Renal cortex interstitium (tissue), 15 donors: ENCODE measurements at places on chromosomes 5 and 9. TPM values are rescaled to one million over a fixed set of nuclear protein-coding genes. Genes with fewer than 3 reads are reported as not detected.
A peak's percentile ranks its signal among the peaks of the same experiment; 100 is the strongest.

GRCh38 chr9:134671341-134672113, 29.9 kb downstream of the COL5A1 start:
- no peak for DNase-seq

- no peak for DNase-seq
These were observed 43.3 kb downstream of the ZNF618 start for GRCh38 chr9:113919382-113919781.

The SPAAR gene
- 1.5 TPM for polyA plus RNA-seq

The MATR3 gene
- polyA plus RNA-seq = 661 TPM

- no peak for DNase-seq
These were observed 49.9 kb downstream of the COL15A1 start for GRCh38 chr9:98993570-98993945.

GRCh38 chr5:127875235-127876021, 172.2 kb downstream of the CCDC192 start:
- DNase-seq = peak; percentile 63

The NMUR2 gene
- polyA plus RNA-seq = 0.26 TPM

The REEP5 gene
- 111 TPM for polyA plus RNA-seq

DNA sequence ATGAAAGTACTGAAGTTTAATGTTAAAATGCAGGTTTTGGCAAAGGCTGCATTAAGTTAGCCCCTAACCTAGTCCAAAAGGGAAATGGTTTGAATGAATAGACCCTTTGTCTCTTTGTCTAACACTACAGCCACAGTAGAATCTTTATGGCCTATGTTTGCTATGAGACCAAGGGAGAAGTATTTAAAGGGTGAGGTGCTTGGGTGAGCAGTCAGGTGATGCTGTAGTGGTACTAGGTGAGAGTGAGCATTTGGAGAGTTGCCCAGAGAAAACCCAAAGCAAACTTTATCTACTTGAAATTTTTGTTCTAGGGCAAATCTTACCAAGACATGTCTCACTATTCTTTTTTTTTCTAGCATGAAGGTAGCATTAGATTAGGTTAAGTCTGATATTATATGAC, 1961.4 kb upstream of the WWC1 start:
- DNase-seq = no peak

The LPAR1 gene
- 22.5 TPM for polyA plus RNA-seq

The PCDHGA12 gene
- polyA plus RNA-seq = 1.9 TPM

DNA sequence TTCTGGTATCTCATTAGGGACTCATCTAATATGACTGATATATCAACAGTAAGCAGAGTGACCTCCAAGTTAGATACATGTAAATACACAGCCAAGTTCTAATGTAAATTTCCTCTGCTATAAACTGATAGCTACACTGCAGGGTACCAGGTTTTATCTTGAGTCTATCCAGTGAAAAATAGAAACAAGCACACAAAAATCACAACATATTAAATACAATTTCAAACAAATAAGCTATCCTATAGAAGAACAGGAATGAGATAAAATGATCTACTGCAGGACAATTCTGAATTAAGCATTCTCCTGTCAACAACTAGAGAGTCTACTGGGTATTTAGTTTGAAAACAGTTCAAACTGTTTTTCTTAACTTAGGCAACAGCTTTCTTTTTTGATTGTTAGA, 42.7 kb downstream of the NR3C1 start:
- DNase-seq = no peak

DNA sequence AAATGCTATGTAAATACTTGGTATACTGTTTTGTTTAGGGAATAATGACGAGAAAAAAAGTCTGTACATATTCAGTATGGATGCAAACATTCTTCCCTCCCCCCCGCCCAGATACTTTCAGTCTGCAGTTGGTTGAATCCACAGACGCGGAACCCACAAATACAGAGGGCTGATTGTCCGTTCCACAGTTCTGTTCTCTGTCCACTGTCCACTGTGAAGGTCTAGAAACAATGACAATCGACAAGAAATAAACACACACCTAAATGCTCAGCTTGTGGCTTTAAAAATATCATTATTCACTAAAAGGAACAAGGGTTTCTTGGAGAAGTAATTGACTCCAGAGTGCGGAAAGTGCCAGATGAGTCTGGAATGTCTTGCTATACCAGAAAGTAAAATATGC, 109.1 kb downstream of the TMEM161B start:
- DNase-seq = no peak

The PDE8B gene
- polyA plus RNA-seq = 4.7 TPM

The HRH2 gene
- 3.2 TPM for polyA plus RNA-seq

The CAMK4 gene
- polyA plus RNA-seq = 4.1 TPM

DNA sequence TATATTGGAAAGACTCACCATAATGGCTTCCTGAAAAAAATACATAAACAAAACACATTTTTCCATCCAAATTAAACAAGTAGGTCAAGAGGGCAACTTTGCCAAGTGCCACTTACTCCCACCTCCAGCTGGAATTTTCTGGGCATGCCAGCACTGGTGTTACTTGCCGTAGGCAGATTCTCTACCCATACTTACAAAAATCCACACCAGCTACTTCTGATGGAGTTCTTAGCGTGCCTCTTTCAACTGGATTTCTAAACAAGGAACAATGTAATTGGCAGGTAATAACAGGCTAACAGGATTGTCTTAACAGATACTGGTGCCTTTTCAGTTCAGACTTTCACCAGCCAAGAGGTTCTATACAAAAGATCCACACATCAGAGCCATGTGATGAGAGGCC, 301.4 kb downstream of the MLLT3 start:
- DNase-seq = no peak

GRCh38 chr5:156794687-156795086, 55.4 kb upstream of the PPP1R2B start:
- DNase-seq = no peak

- DNase-seq = peak; percentile 29
These were observed 41.6 kb downstream of the MYO10 start for GRCh38 chr5:16894236-16895057.

The BNC2 gene
- polyA plus RNA-seq = 8.9 TPM

GRCh38 chr5:16856531-16856930, 79.6 kb downstream of the MYO10 start:
- no peak for DNase-seq

GRCh38 chr5:73213566-73213998, 40.6 kb downstream of the TMEM174 start:
- no peak for DNase-seq

The GCNT4 gene
- polyA plus RNA-seq = 15.6 TPM

GRCh38 chr9:87256973-87257372, 240.7 kb upstream of the DAPK1 start:
- DNase-seq = no peak

The VAV2 gene
- 66.2 TPM for polyA plus RNA-seq

- DNase-seq = peak; percentile 62
These were observed 4.1 kb upstream of the DNAJB5 start for GRCh38 chr9:34985311-34985899.

GRCh38 chr9:82081496-82081895, 92.9 kb downstream of the SPATA31D1 start:
- no peak for DNase-seq

- DNase-seq = peak; percentile 66
These were observed 110.6 kb downstream of the PAM start for GRCh38 chr5:102865510-102866236.

The SPATA31C1 gene
- 0.55 TPM for polyA plus RNA-seq

- no peak for DNase-seq
These were observed 87.2 kb downstream of the ARHGAP26 start for GRCh38 chr5:142857405-142857804.

The PDLIM4 gene
- 21.2 TPM for polyA plus RNA-seq

The FAM200C gene
- polyA plus RNA-seq = 16.5 TPM

GRCh38 chr5:120388016-120388781, 75.9 kb upstream of the PRR16 start:
- no peak for DNase-seq

GRCh38 chr5:56900858-56901578, 8.4 kb upstream of the SETD9 start:
- peak; percentile 32 for DNase-seq

DNA sequence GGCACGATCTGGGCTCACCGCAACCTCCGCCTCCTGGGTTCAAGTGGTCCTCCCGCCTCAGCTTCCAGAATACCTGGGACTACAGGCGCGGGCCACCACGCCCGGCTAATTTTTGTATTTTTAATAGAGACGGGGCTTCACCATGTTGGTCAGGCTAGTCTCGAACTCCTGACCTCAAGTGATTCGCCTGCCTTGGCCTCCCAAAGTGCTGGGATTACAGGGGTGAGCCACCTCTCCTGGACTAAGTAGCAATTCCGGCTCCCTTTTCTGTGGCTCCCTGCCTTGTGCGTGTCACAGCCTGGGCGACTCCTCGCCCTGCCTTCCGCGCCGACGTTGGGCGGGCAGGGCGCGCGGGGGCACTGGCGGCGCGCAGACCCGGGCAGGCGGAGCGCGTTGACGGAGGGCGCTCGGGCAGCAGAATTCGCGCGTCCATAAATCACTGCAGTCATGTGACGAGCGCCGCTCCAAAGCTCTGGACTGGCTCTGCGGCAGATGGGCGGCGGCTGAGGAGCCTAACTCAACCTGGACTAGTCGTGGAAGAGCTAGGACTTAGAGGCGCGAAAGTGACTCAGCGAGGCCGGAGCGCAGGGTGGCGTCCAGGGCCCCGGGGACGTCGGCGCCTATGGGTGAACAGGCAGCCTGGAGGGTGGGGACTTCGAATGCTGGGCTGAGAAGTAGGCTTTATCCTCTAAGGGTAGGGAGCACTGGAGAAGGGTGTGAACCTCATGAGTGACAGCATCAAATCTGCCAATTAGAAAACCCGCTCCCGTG, 1.4 kb upstream of the CIZ1 start:
- peak; percentile 89 for DNase-seq

DNA sequence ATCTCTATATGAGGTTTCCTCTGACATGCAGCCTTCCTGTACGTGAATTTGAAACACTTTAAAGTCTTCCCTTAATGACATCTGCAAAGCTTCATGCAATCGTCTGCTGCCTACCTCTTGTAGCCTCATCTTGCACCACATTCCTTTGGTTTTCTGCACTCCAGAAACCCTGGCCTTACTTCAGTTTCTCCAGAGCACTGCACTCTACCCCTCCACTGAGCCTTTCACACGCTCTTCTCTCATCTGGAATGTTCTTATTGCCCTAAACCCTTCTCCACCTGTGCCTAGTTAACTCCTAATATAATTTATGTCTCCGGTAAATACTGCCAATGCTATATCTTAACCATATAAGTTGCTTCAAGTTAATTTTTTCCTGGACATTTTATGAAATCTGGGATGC, 168.8 kb upstream of the SLC27A6 start:
- DNase-seq = no peak

GRCh38 chr9:108681851-108682590, 173.8 kb downstream of the ACTL7B start:
- DNase-seq = no peak

The FCN2 gene
- polyA plus RNA-seq = 0.93 TPM

DNA sequence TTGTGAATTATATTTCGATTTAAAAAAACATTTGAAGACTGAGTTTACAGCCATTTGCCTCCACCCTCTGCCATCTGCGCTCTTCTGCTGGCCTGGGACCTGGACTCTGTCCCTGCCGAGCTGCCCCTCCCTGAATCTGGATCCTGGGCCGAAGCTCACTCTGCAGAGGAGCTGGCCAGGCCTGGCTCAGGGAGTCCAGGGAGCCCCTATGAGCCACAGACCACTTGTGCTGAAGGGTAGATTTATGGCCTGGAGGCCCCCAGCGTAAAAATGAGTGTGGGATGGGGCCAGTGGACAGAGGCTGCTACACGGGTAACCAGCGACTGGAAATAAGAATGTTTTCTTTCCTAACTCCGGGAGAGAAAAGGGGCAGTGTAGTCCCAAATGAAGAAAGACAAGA, 129.8 kb downstream of the FGF18 start:
- DNase-seq = no peak

The CDC25C gene
- polyA plus RNA-seq = 8.4 TPM

DNA sequence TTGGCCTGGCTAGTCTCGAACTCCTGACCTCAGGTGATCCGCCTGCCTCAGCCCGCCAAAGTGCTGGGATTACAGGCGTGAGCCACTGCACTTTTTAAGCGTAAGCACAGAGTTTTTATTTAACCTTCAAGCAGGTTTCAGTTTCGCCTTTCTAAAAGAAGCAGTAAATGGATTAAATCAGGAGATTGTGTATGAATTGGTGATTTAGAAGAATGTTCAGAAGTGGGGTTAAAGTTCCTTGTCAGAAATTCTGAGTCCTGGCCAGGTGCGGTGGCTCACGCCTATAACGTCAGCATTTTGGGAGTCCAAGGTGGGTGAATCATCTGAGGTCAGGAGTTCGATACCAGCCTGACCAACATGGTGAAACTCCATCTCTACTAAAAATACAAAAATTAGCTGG, 12.2 kb downstream of the HSPA4 start:
- no peak for DNase-seq
